Stimulated activated CD4-positive, alpha-beta T cell treated with anti-CD3 and anti-CD28 coated beads, Interleukin-1b, Interleukin-23, amount 100 ng/mL, for 24 hours (primary cell): ENCODE measurements at places on chromosomes 2 and 18.

GRCh38 chr2:34121076-34121475, 522.0 kb upstream of the FAM98A start:
- no peak for DNase-seq

GRCh38 chr18:58394046-58394445, 234.8 kb downstream of the ALPK2 start:
- no peak for DNase-seq

- DNase-seq: no peak
Measured at GRCh38 chr2:241494311-241494908, 14.0 kb downstream of the STK25 start.

GRCh38 chr2:219832904-219833303, 205.5 kb downstream of the SLC4A3 start:
- no peak for DNase-seq

DNA sequence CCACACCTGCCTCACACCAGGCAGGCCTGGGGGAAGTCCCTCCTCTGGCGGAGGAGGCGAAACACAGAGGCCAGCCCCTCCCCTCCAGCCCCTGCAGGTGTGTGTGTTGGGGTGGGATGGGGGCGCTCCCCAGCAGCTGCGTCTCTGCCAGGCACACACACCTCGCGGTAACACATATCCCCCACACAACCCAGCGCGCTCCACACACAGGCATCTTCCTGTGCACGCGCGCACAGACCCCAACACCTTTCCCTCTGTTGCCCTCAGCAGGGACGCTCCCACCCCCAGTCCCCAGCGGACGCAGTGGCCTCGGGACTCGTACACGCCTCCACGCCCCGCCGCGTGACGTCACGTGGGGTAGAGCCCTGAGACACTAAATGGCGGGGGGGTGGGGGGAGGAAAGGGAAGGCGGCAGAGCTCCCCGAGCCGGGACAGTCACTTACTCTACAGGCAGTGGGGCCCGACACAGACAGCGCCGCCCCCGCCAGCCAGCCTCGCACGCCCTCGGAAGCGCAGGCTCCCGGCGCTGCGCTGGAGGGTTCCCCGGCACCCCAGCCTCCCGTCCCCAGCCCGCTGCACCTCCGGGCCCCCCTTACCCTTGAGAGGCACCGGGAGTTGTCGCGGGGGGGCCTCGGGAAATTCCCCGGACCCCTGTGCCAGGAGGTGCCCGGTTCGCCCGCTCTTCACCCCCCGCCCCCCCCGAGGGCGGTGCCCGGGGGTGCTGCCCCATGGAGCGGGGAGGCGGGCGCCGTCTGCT, at the start of gene WNT10A:
Gene WNT10A (plus strand): TSS at position 751 of the 757 bp plus-strand sequence. CDS start 144 bp downstream, outside the sequence.
- no peak for DNase-seq

- DNase-seq: no peak
Measured at GRCh38 chr2:189261431-189261841, 81.9 kb upstream of the COL5A2 start.

GRCh38 chr2:98486374-98486981, 41.8 kb downstream of the INPP4A start:
- DNase-seq: no peak

DNA sequence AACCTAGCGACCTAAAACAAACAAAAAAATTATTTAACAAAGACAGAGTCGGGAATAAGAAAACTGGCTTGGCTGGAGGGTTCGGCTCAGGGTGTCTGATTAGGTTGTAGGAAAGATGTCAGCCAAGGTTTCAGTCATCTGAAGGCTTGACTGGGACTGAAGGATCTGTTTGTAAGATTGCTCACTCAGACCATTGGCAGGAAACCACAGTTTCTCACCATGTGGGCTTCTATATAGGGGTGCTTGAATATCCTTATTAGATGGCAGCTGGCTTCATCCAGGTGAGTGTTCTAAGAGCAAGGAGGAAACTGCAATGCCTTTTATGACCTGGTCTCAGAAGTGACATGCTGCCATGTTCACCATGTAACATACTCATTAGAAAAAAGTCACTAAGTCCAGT, 999 bp upstream of the IL36B start:
- no peak for DNase-seq

DNA sequence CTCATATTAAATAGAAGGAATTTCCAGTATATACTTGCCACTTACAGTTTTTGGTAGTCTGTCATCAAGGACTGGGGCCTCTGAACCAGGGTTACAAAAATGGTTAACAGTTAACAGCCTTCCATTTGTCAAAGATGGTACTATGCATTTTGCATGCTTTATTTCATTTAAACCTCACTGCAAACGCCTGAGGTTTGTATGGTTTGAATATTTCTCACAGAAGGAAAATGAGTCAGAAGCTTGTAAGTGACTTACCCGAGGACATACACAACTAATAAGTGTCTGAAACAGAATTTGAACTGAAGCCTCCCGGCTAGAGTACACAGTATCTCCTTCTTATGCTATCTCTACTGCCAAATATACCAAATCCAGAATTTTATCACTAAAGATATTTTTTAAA, 1593.5 kb upstream of the ACVR2A start:
- DNase-seq: no peak

GRCh38 chr2:208674919-208675318, 268.3 kb downstream of the PTH2R start:
- no peak for DNase-seq

DNA sequence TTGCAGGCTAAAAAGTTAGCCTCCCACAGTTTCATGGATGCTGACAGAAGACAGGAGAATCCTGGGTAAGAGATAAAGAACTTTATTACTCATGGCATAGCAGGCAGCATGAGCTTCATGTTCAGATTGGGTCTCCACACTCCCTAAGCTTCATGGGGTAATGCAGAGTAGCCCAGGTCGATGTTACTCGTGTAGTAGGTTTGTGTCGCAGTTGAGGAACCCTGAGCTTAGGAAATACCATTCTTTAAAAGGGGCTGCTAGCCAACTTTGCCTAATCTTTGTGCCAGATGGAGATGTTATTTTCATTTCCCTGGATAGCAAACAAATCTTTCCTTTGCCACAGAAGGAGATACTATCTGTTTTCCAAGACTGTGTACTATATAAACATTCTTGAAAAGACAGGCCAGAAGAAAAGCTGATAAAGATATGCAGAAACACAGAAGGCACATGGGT, 117.6 kb downstream of the LTBP1 start:
- no peak for DNase-seq

- DNase-seq: no peak
Measured at GRCh38 chr18:7064346-7064745, 53.3 kb downstream of the LAMA1 start.

- no peak for DNase-seq
Measured at GRCh38 chr18:79117385-79117784, 48.2 kb downstream of the ATP9B start.

DNA sequence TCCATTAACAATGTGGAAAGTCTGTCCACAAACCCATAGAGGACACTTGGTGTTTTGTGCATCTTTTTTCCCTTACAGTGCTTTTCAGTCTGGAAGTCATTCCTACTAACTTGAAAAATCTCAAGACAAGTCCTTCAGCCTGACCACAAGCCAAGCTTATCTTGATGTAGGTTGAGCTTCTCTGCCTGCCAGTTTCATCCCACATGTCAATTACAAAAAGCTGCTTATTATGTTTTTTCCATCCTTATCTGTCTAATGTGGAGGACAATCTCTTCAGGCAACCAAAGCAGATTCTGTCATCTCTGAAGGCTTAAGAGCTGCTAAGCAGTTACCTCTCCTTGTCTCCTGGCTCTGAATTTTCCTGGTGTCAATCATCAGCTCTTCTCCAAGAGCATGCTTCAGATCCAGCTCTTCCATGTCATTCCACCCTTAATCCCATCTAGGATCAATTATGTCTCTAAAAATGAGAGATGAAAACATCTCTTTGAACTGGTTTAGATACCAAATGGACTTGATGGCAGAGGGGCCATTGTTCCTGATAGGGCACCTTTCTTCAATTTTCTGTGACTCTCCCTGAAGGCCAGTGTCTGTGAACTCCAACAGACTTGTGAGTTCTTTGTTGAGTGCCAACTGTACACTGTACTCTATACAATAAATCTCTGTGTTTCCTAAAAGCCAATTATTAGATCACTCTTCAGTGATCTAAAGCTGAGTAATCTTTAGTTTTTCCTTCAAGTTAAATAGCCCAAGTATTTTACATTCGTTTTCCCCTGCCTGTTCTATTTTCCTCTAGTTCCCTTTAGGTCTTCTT, 208.6 kb downstream of the RBM43 start:
- DNase-seq: no peak
